Stimulated activated CD8-positive, alpha-beta memory T cell treated with anti-CD3 and anti-CD28 coated beads, Interleukin-12 subunit alpha, Interleukin-12 subunit beta, amount 100 ng/mL, for 4 hours (primary cell): ENCODE measurements at places on chromosomes 11 and 22.

DNA sequence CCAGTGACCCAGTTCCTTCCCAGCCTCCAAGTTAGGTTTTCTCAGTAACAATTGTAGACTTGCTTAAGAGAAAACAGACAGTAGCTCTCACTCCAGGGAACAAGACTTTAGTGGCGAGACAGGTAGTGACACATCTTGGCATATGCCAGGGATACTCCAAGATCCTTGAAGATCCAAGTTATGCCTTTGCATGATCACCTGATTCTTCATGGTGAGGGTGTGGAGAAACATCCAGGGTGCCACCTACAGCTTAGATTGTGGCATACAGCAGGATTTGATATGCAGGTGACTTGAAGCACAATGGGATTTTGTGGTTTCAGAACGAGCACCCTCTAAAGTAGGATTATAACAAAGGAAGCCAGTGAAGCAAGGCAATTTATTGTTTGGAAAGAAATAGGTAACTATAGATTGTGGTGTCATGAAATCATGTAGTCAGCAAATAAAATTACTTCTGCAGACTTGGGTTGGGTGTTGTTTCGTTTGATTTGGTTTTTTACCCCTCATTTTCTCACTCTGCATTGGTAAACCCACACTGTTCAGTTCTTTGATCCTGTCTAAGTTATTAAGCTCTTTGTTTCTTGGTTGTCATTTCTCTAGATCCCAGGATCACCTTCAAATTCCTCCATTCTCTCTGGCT lies 9.2 kb downstream of the POU2AF3 start:
- no peak for DNase-seq

GRCh38 chr11:72375241-72375960 lies 58.9 kb downstream of the CLPB start:
- DNase-seq: no peak

DNA sequence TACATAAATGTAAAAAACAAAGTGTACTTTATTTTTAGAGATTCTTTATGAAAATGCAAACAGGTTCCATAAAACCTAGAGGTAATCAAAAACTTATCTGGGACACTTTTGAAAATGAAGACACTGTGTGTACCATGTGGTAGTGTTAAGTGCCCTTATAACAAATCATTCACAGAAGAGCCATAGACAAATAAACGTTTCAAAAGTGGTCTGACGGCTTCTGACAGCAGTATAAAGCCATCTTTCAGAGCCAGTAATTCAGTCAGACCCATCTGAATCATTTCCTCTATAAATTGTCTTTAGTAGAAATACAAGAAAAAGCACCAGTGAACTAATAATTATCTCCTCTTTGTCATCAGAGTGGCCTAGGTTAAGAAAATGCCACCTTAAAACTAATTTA lies 100.0 kb downstream of the PAX6 start:
- no peak for DNase-seq

DNA sequence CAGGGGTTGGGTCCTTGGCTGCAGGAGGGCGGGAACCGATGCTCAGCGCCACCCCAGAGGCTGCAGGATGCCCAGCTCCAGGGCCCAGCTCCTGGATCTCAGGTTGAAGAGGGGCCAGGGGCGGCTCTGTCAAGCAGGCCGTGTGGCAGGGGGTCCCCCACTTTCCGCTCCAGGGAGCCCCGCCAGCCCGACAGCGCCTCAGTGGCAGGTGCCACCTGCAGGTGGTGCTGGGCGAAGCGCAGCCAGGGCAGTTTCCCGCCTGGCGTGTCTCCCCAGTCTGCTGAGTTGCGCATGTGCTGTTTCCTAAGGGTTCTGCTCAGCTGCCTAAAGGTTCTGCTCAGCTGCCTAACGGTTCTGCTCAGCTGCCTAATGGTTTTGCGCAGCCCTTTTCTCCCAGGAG lies 442.1 kb downstream of the POTEH start:
- DNase-seq: no peak

- no peak for DNase-seq
Observed at GRCh38 chr11:64224151-64224890, 1.7 kb downstream of the TRPT1 start.

DNA sequence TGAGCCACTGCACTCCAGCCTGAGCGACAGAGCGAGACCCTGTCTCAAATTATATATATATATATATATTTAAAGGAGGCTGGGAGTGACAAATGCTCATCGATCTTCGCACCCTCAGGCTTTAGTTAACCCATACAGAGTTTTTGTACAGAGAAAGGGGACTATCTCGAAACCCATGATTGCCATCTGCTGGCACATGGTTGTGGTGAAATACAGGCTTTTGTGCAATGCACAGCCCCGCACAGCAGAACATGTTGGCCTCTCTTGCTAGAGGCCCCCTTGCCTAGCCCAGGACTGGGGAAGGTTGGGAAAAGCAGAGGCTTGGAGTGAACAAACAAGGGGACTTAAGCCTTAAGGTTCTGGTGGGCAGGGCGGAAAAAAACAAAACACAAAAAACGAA lies 3.6 kb downstream of the MYBPC3 start:
- no peak for DNase-seq

DNA sequence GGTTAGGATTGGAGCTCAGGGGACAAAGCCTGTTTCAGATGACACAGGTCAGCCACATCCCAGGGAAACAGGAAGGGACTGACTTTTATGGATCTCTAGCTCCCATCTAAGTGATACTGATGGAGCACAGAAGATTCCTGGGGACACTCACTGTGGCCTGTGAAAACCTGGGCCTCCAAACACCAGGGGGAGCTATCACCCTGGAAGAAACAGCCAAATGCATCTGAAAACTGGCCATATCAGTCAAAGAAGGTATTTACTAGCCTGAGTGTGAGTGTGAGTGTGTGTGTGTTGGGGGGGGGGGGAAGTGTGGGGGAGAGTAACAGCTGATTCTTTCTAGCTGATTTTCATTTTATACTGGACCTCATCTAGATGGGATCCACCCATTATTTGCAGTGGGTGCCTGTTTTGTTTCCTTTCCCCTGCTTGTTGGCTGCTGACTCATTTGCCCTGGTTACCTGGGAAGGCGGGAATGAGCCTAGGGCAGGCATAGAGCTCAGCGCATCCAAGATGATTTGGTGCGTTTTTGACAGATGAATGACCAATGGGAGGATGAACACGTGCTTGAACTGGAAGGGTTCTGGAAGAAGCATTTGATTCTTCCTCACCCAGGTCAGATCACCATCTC lies 284.0 kb downstream of the KIRREL3 start:
- no peak for DNase-seq

GRCh38 chr11:100273066-100273815 lies 413.8 kb upstream of the ARHGAP42 start:
- DNase-seq: no peak
